Right lobe of liver (tissue), 6 donors: ENCODE measurements at places on chromosomes 2 and 18. TPM values are rescaled to one million over a fixed set of nuclear protein-coding genes. Genes with fewer than 3 reads are reported as not detected.

DNA sequence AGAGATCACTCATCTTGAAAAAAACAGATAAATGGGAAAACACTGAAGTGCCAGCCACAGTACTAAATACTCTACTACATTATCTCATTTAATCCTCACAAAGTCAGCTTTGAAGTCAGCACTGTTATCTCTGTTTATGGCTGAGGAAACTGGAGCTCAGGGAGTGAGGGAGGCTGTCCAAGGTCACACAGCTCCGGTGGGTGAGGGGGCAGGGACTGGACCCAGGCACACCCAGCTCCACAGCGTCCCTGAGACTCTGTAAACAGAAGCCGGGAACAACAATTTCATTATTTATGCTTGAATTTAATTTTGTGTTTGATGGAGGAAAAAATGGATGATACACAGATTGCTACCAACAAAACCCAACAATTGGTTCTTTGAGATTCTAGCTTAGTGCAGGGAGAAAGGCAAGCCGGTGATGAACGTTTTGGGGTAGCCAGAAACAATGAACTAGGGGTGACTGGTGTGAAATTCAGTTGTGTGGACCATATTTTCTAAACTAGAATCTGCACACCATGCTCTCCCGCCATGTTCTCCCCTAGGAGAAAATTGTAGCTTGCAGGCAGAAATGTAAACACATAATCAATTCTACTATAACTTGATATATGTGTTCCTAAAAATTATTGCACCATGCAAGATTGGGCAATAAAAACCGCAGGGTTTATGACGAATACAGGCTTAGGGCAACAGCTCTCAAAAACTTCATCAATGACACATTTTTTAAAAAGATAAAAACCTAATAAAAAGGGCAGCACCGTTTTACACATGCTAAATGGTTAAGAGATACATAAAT, at the start of gene GREB1:
TSS of gene GREB1 (plus strand) at position 768 of the 793 bp plus-strand sequence. CDS start 22,570 bp downstream, outside the sequence.
- DNase-seq: no peak

GRCh38 chr2:230781130-230781797, 68.6 kb downstream of the CAB39 start:
- DNase-seq: no peak

DNA sequence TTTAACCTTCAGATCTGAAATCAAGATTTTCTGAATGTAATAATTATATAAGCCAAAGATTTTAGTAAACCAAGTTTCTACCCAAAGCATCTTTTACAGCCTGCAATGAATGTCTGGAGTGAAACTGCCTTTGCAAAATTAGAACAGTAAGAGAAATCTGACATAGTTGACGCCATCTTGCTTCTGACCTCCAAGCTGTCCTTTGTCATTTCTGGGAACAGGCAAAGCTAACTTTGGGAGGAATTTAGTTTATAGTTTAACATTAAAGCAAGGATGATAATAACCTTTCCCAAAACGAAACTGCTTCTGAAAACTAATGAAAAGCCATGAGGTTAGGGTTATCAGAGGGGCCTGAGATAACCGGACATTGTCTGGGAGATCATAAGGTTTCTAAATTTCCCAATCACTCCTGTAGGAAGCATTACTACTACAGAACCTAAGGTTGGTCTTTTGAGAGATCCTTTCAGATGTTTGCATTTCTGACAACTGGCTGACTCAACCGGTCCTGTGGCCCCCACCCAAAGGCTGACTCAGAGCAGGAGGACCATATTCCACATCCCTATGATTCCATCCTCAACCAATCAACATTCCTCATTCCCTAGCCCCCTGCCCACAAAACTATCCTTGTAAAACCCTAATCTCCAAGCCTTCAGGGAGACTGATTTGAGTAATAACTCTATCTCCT, 124.5 kb downstream of the TMEM131 start:
- no peak for DNase-seq

DNA sequence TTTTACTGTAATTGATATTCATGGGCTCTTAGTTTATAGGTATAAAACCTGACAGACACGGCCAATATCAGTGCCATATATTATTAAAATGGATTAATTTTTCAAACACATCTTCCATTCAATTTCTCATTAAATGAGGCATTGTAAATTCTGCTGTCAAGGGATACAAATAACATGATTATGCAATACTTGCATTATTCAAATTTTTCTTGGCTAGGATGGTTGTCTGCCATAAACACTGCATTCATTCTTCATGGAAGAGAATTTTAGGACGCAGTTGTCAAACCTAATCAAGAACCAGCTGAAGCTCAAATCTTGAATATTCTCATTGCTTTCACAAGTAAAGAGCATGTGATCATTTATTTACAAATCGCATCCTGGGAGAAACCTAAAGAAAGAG, 255.6 kb downstream of the RDH14 start:
- no peak for DNase-seq

- DNase-seq: peak; percentile 45
Observed at GRCh38 chr2:241902357-241902991, 32.9 kb downstream of the RTP5 start.

DNA sequence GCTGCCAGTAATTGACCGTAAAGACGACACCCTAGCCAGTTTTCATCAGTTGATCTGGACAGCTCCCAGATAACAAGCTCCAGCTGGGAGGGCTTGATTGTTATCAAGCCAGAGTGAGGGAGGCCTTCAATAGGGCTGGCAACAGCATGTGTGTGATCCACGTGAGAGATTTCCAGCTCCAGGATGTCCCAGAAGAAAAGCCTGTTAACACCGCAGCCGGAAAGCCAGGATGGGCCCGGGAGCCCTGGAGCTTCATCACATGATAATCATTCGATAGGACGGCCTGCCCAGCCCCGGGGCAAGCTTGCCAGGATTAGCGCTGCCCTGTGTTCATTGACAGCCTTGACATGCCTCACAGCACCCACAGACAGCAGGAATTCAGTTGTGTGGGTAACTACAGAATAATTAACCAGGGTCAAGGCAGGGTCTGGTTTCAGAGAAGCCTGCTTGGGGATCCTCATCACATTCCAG, 182.5 kb downstream of the C1D start:
- DNase-seq: no peak

PLA2R1 gene
- 0.92 TPM for total RNA-seq

NT5C1B gene
- not detected for total RNA-seq

EPB41L3 gene
- 6.4 TPM for total RNA-seq
